ENCODE measurements at places on chromosomes 7 and 10.

DNA sequence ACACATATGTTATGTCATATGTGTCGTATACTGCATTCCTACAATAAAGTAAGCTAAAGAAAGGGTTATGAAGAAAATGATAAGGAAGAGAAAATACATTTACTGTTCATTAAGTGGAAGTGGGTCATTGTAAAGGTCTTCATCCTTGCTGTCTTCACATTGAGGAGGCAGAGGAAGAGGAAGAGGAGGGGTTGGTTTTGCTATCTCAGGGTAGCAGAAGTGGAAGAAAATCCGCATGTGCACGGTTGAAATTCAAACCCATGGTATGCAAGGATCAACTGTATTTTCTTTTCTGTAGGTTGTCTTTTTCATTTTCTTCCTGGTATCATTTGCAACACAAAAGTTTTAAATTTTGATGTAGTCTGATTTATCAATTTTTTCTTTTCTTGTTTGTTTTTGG, 6.3 kb downstream of the PLEKHA8 start:
- DNase-seq, result no peak

DNA sequence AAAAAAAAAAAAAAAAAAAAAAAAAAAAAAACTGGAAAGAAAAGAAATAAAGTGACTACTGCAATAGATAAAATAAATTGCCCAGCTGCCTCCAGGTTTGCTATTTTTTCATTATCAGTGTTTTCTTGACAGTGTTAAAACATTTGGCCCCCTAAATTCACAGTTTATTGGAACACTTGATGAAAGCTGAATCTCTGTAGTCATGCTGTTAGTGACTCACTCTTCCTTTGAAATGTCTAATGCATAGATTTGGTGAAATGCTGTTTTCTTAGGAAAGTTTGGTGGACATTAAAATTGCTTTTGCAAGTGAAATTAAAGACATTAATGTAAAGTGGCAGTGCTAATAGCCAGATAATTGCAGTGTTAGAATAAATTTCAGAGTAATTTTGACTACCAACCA, 785.2 kb downstream of the NRG3 start:
- no peak for DNase-seq

GRCh38 chr7:51007551-51008505, 225.1 kb upstream of the GRB10 start:
- DNase-seq, result no peak

DNA sequence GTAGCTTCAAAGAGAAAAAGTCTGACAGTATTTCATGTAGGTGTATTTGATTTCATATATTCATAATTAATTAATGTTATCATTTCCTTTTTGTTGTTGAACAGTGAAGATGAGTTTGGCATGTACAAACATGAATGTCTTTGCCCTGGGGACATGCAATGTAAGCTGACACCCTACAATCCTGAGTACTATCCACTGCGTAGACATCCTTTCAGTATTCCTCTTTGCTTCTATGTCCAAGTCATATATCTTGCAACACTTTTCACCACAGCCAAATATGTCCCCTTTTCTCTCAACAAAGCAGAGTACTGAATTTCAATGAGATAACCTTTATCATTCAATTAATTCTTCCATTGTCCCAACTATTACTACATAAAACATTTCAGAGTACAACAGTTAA, 93.6 kb downstream of the GPR37 start:
- no peak for DNase-seq

GRCh38 chr10:24952143-24952706, at the start of gene PRTFDC1:
Gene PRTFDC1 (minus strand): TSS chr10:24952606. CDS start chr10:24952575, 31 bp downstream.
- no peak for DNase-seq

GRCh38 chr10:12941966-12942365, 59.5 kb downstream of the CCDC3 start:
- DNase-seq, result no peak

Measured in activated T-helper 1 cell treated with anti-CD3 and anti-CD28 coated beads, Interleukin-12 subunit alpha, Interleukin-12 subunit beta, Interleukin-2, Interleukin-4 antibody, amounts not matched to agents 30 ng/mL and 10 ng/mL and 1 ng/mL, durations not matched to agents 14 hours and 24 hours and 36 hours (primary cell).